ENCODE measurements at places on chromosomes 4 and X. TPM values are rescaled to one million over a fixed set of nuclear protein-coding genes. Genes with fewer than 3 reads are reported as not detected.

DNA sequence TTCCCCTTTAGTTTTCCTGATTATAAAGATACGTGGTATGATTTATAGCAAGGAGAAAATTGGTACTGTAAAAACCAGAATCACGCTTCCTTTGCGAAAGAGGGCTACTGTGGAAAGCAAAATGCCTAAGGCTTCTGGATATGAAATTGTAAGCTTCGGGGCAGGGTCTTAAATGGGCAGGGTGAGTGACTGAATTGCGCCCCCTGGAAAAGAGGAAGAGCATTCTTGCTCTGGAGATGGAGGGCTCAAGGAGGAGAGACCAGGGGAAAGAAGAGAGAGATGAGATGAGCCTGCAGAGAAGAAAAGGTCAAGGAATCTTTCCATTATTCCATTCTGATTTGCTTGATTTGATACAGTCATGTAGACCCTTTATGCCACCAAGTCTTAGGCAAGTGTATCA, 13.1 kb upstream of the ETNPPL start:
- DNase-seq: no peak

- no peak for DNase-seq
Measured at GRCh38 chrX:134025986-134026545, 40.7 kb upstream of the GPC3 start.

HTRA3 gene
- total RNA-seq: 0.20 TPM

GRCh38 chr4:158376106-158376840, 145.4 kb upstream of the RXFP1 start:
- no peak for DNase-seq

DNA sequence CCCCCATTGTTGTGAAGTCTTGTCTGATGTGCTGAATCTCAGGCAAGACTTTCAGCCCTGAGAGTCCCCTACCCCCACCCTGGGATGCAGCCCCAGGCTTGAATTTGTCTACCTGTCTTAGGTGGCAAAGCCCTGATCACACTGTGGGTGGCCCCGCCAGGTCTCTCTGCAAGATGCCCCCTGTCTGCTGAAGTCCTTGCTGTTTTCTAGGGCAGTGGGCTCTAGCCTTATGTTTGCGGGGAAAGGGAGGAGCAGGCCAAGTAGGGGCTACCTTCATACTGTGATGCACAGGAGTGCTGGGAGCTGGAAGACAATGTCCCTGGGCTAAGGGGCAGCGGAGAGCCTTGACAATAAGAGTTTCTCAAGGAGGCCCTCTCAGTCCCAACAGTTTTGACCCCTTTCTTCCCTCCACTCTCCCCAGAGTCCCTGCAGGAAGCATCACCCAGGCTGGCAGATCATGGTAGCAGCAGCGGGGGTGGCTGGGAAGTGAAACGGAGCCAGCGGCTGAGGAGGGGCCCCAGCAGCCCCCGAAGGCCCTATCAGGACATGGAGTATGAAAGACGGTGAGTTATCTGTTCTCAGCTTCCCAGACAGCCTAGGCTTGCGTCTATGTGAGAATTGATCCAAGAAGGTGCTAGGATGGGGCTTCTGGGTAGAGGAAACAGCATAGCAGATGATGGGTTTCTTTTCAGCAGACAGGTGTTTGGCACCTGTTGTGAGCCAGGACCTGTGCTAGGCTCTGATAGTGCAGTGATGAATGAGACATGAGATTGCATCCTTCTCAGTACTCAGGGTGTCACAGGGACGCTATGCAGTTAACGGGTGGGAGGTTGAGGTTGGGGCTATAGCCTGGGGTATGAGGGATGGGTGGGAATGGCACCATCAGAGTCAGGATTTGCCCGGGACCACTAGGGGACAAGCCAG, 2.2 kb downstream of the RBM10 start:
- no peak for DNase-seq

DNA sequence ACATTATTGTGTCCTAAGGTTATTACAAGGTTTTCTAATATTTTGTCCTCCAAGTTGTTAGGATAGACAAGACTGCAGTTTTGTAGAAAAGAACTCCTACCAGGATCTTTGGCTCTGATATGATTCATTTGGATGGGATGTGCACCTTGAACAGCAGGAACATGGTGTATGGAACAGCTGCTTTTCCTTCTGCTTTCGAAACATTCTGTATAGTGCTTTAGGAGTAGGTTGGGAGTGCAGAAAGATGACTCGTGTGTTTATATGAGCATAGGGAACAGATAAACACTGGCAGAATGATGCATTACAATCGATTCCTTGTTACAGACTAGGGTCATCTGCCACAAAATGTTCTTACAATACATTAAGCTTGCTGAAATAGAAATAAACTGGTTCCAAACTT, 790.1 kb downstream of the DMD start:
- DNase-seq: no peak

DNA sequence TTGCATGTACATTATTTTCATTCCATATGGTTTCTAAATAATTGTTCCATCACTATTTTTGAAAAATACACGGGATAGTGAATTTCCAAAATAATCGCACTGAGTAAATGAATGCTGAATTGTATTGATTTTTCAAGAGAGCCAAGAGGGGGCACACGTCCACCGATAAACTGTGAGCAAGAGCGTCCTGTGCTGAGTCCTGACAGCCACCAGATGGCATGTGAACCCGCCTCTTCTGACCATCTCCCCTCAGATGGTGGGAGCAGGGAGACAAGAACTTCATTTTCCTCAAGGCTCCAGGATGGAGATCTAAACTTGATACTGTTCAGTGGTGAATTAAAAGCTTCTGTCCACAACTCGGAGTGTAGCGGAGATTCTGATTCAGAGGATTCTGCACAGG, 30.6 kb upstream of the IL9R start:
- peak; percentile 64 for DNase-seq

GRCh38 chrX:20171887-20172286, 30.2 kb upstream of the EIF1AX start:
- no peak for DNase-seq

OCIAD1 gene
- total RNA-seq: 118 TPM

DNA sequence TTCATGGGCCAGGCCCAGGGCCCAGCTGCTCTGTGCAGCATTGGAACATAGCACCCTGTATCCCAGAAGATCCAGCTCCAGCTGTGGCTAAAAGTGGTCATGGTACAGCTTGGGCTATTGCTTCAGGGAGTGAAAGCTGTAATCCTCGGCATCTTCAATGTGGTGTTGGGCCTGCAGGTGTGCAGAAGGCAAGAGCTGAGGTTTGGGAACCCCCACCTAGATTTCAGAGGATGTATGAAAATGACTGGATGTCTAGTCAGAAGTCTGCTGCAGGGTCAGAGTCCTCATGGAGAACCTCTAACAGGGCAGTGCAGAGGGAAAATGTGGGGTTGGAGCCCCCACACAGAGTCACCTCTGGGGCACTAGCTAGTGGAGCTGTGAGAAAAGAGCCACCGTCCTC, 341.7 kb downstream of the PPP3CA start:
- DNase-seq: no peak

USP26 gene
- 20.9 TPM for total RNA-seq

GRCh38 chr4:156858071-156858470, 113.5 kb downstream of the PDGFC start:
- DNase-seq: no peak

IL2 gene
- not detected for total RNA-seq

DNA sequence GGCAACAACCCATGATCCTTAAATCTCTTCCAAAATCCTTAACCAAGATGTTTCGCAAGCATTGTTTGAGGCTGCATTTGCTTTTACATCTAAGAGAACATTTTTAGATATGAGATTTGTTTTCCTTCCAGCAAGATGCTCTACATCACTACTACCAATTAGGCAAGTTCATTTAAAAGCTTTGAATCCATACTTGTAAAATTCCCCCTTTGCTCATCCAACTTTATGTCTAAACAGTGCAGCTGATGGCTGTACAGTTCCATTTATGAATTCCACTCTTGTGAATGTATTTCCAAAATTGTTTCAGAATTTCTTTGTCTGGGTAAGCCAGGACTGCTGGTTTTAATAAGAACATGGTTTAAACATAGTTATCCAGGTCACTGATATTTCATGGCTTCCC, 31.5 kb downstream of the RAI2 start:
- no peak for DNase-seq

RRH gene
- 0.17 TPM for total RNA-seq

DNA sequence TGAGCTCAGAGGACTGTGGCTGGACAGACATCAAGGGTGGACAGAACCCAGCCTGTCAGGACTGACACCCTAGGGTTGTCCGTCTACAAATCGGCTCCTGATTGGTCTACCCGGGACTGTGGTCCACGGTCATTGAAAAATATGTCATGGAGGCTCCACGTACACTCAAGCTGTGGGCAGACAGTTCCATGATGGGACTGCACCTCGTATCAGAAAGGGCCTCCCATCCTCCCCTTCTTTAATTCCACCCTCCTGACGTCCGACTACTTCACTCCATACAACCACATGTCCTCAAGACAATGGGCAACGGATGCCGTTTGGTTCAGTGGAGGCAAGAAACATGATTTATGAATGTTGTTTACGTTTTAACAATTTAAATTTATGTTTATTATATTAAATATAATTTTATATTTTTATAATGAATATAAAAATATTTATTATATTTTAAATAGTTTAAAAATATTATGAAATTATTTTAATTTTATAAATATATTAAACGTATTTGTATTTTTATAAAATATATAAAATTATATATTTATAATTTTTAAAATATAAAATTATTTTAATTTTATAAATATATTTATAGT, 58.0 kb upstream of the SHOX start:
- DNase-seq: no peak

GRCh38 chr4:124096290-124096689, 616.2 kb downstream of the ANKRD50 start:
- DNase-seq: no peak

- DNase-seq: no peak
Measured at GRCh38 chr4:123288309-123289025, 108.1 kb upstream of the SPRY1 start.

ASB5 gene
- total RNA-seq: not detected

DNA sequence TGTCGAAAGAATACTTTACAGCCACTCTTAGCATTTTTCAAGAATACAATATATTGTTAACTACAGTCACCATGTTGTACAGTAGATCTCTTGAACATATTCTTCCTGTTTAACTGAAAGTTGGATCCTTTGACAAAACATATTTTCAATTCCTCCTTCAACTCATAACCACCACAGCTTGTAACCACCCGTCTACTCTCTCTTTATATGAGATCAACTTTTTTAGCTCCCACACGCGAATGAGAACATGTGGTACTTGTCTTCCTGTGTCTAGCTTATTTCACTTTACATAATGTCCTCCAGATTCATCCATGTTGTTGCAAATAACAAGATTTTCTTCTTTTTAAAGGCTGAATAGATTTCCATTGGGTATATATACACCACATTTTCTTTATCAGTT, 338.3 kb upstream of the IGFBP7 start:
- DNase-seq: no peak

MAGEA2 gene
- total RNA-seq: 87.1 TPM

SPOCK3 gene
- 0.07 TPM for total RNA-seq

- DNase-seq: no peak
Measured at GRCh38 chr4:39568805-39569204, 41.6 kb upstream of the UGDH start.

GRCh38 chr4:23838131-23838530, 51.7 kb downstream of the PPARGC1A start:
- no peak for DNase-seq

DNA sequence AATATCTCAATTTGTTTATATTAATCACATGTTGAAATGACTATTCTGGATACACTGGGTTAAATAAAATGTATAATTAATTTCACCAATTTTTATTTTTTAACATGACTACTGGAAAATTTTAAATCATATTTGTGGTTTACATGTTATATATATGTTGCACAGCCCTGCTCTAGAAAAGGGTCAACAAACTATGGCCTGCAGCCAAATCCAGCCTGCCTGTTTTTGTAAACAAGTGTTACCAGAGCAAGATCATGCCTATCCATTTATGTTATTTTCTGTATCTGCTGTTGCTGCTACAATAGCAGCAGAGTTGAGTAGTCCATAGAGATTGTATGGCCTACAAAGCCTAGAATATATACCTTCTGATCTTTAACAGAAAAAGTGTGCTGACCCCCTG, 1.2 kb downstream of the TCEANC start:
- no peak for DNase-seq

- DNase-seq: no peak
Measured at GRCh38 chr4:7190691-7191545, 1.4 kb upstream of the SORCS2 start.

GRCh38 chrX:8692871-8693270, 39.1 kb downstream of the ANOS1 start:
- DNase-seq: peak; percentile 52

TRIM2 gene
- total RNA-seq: 28.0 TPM

GRCh38 chr4:8197521-8197920, 1.6 kb upstream of the SH3TC1 start:
- no peak for DNase-seq

GRCh38 chrX:72269671-72270251, 7.3 kb downstream of the RPS4X start:
- DNase-seq: peak; percentile 89

GRCh38 chr4:1207603-1208265, 35.4 kb upstream of the SPON2 start:
- no peak for DNase-seq

BCAP31 gene
- 234 TPM for total RNA-seq

- no peak for DNase-seq
Measured at GRCh38 chrX:149540131-149540620, 636 bp upstream of the EOLA1 start.

C4orf50 gene
- not detected for total RNA-seq

- no peak for DNase-seq
Measured at GRCh38 chrX:44156726-44157125, 183.5 kb upstream of the NDP start.

- DNase-seq: peak; percentile 78
Measured at GRCh38 chrX:77668391-77669237, 117.4 kb downstream of the ATRX start.

DNA sequence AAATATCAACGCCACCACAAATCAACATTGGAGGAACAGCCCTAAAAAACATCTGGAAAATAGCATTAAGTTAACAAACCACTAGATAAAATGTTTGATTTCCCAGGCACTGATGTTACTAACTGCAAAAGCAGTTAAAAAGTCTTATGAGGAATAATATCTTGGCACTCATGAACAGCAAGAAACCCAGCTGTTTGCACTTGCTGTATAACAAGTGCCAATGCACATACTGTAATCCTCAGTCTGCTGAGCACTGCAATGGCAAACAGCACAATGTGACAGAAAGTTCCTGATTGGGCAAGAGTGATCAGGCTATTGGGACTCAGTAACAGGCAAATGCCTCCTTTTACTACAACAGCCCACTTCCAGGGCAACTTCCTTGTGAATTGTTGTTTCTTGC, 20.8 kb upstream of the SEC24B start:
- no peak for DNase-seq

DNA sequence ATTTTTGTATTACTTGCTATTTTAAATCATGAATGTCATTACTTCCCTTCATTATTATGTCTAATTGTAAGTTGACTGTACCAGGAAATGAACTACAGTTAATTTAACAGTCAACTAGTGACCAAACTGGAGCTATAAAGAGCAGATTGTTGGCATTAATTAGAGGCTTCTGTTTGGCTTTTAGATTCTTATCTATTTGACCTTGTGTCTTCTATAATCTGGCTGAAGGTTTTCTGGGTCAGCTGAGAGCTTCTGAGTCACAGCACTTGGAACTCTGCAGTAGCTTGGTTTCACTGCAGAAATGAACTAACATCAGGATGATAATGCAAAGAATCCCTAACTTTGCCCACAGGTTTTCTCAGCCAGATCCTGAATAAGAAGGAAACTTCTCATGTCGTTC, 169.2 kb upstream of the LEF1 start:
- DNase-seq: peak; percentile 54

- no peak for DNase-seq
Measured at GRCh38 chr4:150098214-150098613, 20.0 kb downstream of the DCLK2 start.
